Peyer's patch (tissue), 4 donors: ENCODE measurements at places on chromosomes 7 and 10.

DNA sequence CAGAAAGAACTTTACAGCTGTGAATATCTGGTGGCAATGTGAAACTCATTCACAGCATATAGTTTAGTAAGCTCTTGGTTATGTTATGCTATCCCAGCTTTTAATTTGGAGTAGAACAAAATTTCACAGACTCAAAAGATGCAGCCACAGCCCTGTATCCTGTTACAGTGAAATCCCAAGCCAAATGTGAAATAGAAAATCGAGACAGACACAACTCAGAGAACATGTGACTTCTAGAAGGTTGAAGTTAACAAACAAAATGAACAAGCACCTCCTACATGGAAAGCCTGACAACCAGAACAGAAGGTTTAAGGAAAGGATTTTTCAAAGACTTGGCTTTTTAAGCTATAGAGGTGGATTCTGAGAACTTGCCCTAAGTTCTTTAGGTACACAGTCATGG is 39.6 kb downstream of the JAZF1 start:
- no peak for DNase-seq

- DNase-seq: no peak
These were observed 236.3 kb upstream of the ANKRD30A start for GRCh38 chr10:36888925-36889573.

GRCh38 chr7:77866786-77867536 is 68.4 kb downstream of the PHTF2 start:
- DNase-seq: no peak

DNA sequence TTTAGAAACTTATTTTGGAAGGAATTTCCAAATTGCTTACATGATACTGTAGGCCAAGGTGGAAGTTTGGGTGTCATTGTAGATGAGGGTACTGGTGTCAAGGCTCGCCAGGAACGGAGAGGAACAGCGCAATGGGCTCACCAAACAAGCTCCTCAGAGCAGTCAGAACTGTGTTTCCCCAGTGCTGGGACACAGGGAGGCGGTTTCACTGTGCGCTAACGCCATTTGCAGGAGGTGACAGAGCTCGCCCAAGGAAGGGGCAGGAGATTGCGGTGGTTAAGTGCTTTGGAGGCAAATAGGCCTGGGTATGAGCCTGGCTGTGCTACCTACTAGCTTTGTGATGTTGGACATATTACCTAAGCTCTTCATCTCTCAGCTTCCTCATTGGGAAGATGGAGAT is 57.3 kb downstream of the HHEX start:
- no peak for DNase-seq

GRCh38 chr10:11721806-11722205 is 20.4 kb upstream of the ECHDC3 start:
- no peak for DNase-seq

- DNase-seq: no peak
These were observed 7.6 kb downstream of the ZRANB1 start for GRCh38 chr10:124949543-124949942.
